Left ventricle myocardium superior (tissue), 1 donor: ENCODE measurements at places on chromosomes 3 and 15.
A peak's percentile ranks its signal among the peaks of the same experiment; 100 is the strongest.

GRCh38 chr3:179732661-179733348 lies 80.0 kb downstream of the USP13 start:
- DNase-seq: peak; percentile 83

DNA sequence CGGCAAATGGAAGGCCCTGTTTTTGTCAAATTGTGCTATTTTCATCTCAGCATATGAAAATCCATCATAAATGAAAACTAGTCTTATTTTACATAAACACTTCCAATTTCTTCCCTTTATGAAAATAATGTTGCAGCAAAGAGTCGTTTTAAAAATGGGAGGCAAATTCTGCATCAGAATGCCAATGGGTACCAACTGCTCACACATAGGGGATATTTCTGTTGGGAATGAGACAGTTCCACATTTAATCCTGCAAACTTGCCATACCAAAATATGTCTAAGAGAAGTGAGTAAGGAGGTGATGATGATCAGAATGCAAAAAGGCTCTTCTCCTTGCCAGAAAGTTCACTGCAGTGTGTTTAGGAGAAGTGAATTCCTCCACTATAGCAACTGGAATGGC lies 391.7 kb downstream of the CACNA2D3 start:
- DNase-seq: no peak

GRCh38 chr15:88681610-88682221 lies 42.9 kb downstream of the ISG20 start:
- no peak for DNase-seq

GRCh38 chr3:49421890-49422378 lies 339 bp downstream of the AMT start:
- peak; percentile 41 for DNase-seq

DNA sequence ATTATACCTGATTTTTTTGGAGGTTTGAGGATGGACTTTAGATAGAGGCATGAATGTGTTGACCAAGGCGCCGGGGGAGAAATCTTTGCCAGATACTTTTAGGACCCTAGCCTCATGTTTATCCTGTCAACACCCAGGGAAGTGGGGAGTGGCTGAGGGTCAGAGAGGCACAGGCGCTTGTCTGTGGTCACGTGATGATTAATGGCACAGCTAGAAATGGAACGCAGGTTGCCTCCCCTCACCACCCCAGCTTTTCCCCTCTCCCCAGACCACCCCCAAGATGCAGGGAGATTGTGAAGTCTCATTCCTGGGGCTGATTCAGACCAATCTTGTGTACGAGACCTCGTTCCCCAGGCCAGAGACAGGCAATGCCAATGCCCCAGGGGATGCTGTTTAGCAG lies 218.4 kb upstream of the LINGO1 start:
- no peak for DNase-seq

GRCh38 chr3:38649500-38650247 lies at the start of gene SCN5A:
Gene SCN5A (minus strand): TSS chr3:38649687. CDS start chr3:38633307, 16,380 bp downstream.
- peak; percentile 85 for DNase-seq

DNA sequence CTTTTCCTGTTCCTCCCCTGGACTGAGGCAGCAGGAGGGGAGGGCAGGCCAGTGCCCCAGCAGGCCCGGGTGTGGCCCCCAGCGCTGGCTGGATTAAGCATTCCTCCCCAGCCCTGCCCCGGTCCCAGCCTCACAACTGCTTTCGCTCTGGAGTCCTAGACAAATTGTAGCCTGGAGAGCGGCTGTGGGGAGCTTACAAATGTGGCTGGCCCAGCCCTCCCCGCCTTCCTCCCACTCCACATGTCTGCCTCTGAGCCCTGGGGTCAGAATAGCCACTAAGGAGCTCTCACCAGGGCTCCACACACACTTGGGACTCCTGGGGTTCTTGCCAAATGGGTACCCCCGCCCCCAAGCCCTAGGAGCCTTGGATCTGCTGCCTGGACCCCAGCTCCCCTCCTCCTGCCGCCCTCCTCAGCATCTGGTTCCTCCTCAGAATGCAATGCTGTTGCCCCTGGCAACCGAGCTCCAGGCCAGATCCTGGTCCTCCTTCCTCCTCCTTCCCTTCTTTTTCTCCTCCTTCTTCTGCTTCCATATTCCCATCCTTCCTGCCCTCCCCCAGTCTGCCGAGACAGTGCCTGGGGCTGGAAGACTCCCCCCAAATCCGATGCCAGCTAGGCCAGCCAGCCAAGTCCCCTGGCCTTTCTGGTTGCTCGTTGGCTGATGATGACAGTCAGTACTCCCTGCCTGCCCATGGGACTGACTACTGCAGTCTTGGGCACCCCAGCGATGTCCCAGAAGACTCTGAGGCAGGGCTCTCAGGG lies 91.1 kb downstream of the LINGO1 start:
- peak; percentile 66 for DNase-seq

DNA sequence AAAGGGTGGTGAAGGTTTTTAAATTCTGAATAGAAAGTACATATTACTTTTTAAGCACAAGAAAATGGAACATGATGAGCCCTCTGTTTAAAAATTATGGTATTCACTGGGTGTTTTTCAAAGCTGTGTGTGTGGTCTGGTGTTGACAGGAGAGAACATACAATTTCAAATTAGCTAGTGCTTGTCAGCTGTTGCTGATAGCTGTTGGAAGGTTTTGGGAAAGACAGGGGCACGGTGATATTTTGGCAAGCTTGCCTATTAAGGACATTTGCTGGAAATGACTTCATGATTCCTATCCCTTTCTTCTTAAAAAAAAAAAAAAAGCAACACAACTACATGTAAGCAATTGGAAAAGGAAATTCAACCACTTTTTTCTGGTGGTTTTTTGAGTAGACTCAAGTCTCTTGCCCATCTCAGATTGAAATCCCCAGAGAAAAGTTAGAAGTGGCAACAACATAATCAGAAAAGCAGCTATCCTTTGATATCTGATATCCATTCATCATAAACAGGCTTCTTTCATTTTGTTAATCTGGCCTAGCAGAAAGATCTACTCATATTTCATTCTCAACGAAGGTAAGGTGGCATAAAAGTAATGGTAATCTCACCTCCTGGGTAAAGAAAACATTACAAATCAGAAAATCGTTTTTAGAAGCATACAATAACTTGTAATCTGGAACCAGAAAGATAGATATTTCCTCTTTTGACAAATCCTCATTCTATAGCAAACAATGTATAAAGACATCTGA lies 130.0 kb downstream of the RBMS3 start:
- DNase-seq: no peak

GRCh38 chr15:64698823-64699222 lies 76.6 kb downstream of the RBPMS2 start:
- no peak for DNase-seq

DNA sequence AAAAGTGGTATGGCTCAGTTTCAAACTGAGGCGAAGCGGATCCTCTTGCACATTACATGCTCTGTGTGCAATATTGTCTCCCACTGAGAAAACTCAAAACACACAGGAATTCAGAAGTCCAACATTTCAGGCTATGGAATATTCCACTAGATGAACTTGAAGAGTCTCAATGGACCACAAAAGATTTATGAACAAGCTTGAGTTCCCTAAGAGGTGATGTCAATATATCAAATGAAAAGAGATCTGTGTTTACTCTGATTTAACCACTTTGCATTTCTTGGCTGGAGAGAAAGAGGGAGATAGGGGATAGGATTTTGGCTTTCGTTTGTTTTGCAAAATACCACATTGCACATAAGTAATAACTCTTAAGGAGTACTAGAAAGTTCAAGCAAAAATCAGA lies 20.3 kb downstream of the PDZRN3 start:
- no peak for DNase-seq

DNA sequence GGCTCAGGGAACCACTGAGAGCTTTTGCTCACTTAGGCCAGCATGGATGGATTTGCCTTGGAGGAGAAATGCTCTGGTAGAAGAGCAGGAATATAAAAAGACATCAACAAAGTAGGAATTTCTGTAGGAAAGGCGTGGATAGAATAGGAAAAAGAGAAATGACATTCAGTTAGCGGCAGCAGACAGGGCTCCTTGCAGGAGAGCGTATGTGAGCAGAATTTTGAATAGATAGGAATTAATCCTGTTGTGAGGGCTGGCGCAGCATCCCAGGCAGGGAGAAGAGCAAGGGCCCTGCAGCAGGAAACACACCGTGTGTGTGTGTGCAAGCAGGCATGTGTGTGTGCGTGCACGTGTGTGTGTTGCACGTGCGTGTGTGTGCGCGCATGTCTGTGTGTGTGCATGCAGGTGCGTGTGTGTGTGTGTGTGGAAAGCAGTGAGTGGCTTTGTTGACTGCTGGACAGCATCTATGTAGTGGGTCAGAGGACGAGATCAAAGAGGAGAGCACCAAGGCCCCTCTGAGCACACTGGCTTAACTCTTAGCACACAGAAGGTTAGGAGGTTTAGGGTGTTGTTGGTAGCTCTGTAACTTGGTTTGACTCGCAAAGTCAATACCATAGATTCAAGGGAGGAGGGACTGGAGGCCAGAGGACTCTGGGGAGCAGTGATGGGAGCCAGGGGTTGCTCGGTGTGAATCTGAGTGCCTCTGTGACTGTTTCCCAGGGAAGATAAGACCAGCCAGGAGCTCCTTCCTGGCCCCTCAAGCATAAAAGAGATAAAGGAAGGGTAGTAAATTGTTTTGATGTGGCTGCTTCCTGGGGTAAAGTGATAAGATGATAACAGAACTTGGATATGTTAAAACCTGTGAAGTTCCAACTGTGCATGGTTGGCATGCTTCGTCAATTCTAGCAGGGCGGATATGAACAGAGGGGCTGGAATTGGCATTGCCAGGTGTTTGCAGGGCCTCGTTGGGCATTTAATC lies 639.5 kb downstream of the NR2F2 start:
- DNase-seq: no peak
